ENCODE measurements at places on chromosomes 2 and 18. TPM values are rescaled to one million over a fixed set of nuclear protein-coding genes. Genes with fewer than 3 reads are reported as not detected.

ICOS gene
- 50.4 TPM for total RNA-seq

CNNM3 gene
- total RNA-seq = 40.1 TPM

GRCh38 chr18:72672364-72673184 is 128.4 kb upstream of the CBLN2 start:
- no peak for DNase-seq

- no peak for DNase-seq
These were observed 46.4 kb downstream of the UXS1 start for GRCh38 chr2:106147665-106148064.

- no peak for DNase-seq
These were observed 187.3 kb upstream of the ID2 start for GRCh38 chr2:8494589-8494988.

- DNase-seq = no peak
These were observed 206.5 kb upstream of the AGAP1 start for GRCh38 chr2:235287375-235287733.

GRCh38 chr2:70258532-70258875 is 567 bp downstream of the PCYOX1 start:
- DNase-seq = no peak

Measured in CD8-positive, alpha-beta T cell (primary cell).